Hepatocyte (in vitro differentiated cells): ENCODE measurements at places on chromosomes 12 and 14. TPM values are rescaled to one million over a fixed set of nuclear protein-coding genes. Genes with fewer than 3 reads are reported as not detected.

DNA sequence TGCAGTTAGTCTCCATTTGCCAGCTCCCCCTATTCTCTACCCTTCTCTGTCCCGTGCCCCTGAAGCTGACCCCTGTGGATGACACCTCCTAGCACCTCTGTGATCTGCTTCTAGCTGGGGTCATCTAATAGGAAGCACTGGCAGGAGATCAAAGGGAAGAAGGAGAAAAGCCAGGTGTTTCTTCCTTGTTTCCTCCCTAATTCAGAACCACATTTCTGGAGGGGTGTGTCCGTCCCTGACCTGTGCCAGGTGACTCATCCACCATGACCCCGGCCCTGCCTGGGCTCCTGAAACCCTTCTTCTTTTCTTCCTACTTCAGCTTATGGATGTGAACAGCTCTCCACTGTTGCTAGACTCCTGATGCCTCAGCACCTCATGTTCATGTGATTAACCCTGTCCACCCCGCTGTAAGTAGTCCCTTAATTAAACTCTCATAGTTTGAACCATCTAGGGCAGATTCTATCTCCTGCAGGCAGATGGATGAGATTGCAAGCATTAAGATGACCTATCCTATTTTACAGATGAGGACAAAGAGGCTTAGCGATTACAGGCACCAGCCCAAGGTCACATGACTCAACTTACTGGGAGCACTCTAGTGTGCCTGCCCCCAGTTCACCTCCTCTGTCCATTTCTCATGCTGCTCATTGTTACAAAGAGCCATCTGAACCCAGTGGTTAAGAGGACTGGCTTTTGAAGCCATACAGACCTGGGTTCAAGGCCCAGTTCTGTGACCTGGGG is 770.5 kb downstream of the MED13L start:
- DNase-seq, result no peak
- H3K27ac ChIP-seq, result no peak overlapping the region
- no peak overlapping the region for H3K4me3 ChIP-seq
- no peaks in the 10 kb centered on the region for H3K4me1 ChIP-seq
- no peaks in the 10 kb centered on the region for H3K27me3 ChIP-seq

Gene SSPN
- 4.1 and 12.5 TPM in 2 replicates for total RNA-seq

DNA sequence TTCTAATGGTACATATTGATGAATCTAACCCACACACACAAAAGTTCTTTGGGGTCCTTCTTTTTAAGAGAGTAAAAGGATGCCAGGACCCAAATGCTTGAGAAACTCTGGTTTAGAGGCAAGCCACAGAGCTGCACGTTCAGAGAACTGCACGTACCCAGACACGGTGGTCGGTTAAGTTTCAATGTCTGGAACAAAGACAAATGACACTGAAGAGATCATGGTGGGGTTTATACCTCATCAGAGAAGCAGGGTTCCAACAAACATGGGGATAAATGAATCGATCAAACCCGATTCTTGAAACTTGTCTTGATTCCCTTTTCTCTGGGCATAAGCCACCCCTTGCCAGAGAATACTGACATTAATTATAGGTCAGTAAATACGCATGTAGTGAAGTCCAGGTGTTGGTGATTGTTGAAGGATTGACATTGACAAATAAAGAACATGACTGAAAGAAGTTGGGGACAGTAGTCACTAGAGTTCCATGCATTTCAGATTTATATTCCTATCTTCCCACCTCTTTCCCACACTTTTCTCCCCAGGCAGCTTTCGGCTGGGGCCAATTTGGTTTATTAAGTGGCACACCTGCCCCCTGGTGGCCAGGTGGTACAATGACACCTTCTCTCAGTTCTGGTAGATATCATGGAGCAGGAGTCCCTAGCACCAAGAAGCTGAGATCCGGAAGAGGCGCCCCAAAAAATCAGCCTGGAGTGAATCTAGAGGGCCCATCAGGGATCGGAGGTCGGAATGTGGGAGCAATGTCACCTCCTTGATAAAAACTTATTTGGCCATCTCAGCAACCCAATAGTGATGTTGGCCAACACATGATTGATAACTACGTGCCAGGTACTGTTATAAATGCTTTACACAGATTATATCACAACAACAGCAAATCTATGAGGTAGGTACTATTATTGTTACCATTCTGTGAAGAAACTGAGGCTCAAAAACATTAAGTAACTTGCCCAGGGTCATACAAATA is 17.8 kb upstream of the HDAC7 start:
- H3K36me3 ChIP-seq, result no peaks in the 10 kb centered on the region
- H3K4me1 ChIP-seq, result peaks cover 7% of the 10 kb centered on the region
- H3K27ac ChIP-seq, result no peak overlapping the region
- peaks cover 3% of the 10 kb centered on the region for H3K27me3 ChIP-seq
- DNase-seq, result peak; percentile 87
- H3K4me3 ChIP-seq, result no peak overlapping the region

Gene KLHDC2
- 114 and 118 TPM in 2 replicates for total RNA-seq

Gene LYZ
- 282 and 304 TPM in 2 replicates for total RNA-seq

GRCh38 chr14:28785096-28785952 is 18.7 kb downstream of the FOXG1 start:
- peak overlapping the region; percentile 36 for H3K4me3 ChIP-seq
- no peak overlapping the region for H3K27ac ChIP-seq
- peaks cover 10% of the 10 kb centered on the region for H3K4me1 ChIP-seq
- DNase-seq, result peak; percentile 32
- no peaks in the 10 kb centered on the region for H3K36me3 ChIP-seq

- no peak overlapping the region for H3K27ac ChIP-seq
- no peaks in the 10 kb centered on the region for H3K4me1 ChIP-seq
- DNase-seq, result no peak
- no peaks in the 10 kb centered on the region for H3K36me3 ChIP-seq
- no peak overlapping the region for H3K4me3 ChIP-seq
Measured at GRCh38 chr14:92635896-92636295, 112.5 kb downstream of the LGMN start.

GRCh38 chr12:6529291-6529737 is 5.0 kb upstream of the GAPDH start:
- H3K4me3 ChIP-seq, result no peak overlapping the region
- H3K27me3 ChIP-seq, result no peaks in the 10 kb centered on the region
- no peak for DNase-seq
- peaks cover 19% of the 10 kb centered on the region for H3K4me1 ChIP-seq

DNA sequence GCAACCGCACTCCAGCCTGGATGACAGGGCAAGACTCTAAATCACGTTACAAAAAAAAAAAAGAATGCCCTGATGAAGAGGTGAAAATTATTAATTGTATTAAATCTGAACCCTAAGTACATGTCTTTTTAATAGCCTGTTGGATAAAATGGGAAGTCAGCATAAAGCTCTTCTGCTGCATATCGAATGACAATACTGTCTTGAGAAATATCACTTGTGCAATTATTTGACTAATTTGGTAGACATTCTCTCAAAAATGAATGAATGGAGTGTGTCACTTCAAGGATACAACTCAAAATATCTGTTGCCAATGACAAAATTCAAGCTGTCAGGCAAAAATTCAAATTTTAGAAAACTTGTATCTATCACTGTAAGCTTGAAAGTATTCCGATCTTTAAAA is 38.9 kb downstream of the DNAI7 start:
- no peak overlapping the region for H3K4me3 ChIP-seq
- no peak for DNase-seq
- no peaks in the 10 kb centered on the region for H3K27me3 ChIP-seq
- no peak overlapping the region for H3K27ac ChIP-seq

Gene SLC5A8
- total RNA-seq, result not detected in 2 replicates

Gene KRT72
- not detected in 2 replicates for total RNA-seq

- peaks cover 10% of the 10 kb centered on the region for H3K4me1 ChIP-seq
- H3K27ac ChIP-seq, result no peak overlapping the region
- H3K27me3 ChIP-seq, result no peaks in the 10 kb centered on the region
Measured at GRCh38 chr12:42698213-42698612, 108.7 kb upstream of the PRICKLE1 start.

Gene AKAP5
- total RNA-seq, result 7.8 and 9.4 TPM in 2 replicates

GRCh38 chr14:70807898-70808415 is 1.4 kb downstream of the MAP3K9 start:
- no peaks in the 10 kb centered on the region for H3K36me3 ChIP-seq
- DNase-seq, result peak; percentile 57
- peak overlapping the region; percentile 94 for H3K27ac ChIP-seq
- no peaks in the 10 kb centered on the region for H3K27me3 ChIP-seq
- H3K4me3 ChIP-seq, result peak overlapping the region; percentile 83

- H3K4me1 ChIP-seq, result no peaks in the 10 kb centered on the region
- H3K36me3 ChIP-seq, result no peaks in the 10 kb centered on the region
- H3K27me3 ChIP-seq, result no peaks in the 10 kb centered on the region
- no peak for DNase-seq
- H3K27ac ChIP-seq, result no peak overlapping the region
- no peak overlapping the region for H3K4me3 ChIP-seq
Measured at GRCh38 chr12:18443768-18444437, 182.6 kb downstream of the PIK3C2G start.

DNA sequence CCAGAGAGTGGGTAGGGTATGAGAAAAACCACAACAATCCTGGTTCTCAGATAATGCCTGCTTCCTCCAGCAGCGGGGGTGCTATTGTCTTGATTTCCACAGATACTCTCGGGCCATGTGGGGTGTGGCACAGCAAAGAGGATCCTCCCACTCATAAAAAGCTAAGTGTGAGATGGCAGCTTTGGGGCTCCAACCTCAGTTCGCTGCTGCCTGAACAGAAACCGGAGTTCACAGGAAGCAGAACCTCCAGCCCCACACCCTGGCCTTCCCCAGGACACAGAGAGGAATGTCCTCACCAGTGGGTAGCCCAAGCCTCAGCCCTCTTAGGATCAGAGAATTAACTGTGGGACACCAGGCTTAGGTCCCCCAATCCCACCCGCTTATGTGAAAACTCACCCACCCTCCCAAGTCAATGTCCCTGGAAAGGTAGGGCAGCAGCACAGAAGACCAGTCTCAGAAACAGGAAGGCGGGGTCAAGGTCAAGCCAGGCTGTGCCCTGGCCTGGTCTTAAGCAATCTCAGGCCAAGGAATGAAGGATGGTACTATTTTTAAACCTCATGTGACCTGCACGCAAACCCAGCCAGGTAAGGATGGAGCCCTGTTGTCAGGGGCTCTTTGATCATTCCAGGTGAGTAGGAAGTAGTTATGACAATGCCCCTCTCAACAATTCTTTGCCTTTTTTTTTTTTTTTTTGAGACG is 9.0 kb downstream of the KCTD10 start:
- H3K36me3 ChIP-seq, result no peaks in the 10 kb centered on the region
- H3K4me3 ChIP-seq, result no peak overlapping the region
- no peak for DNase-seq
- peaks cover 10% of the 10 kb centered on the region for H3K4me1 ChIP-seq
- no peak overlapping the region for H3K27ac ChIP-seq

GRCh38 chr14:105099778-105100177 is 34.5 kb upstream of the GPR132 start:
- H3K36me3 ChIP-seq, result no peaks in the 10 kb centered on the region
- no peak overlapping the region for H3K4me3 ChIP-seq
- no peaks in the 10 kb centered on the region for H3K4me1 ChIP-seq
- no peak overlapping the region for H3K27ac ChIP-seq

Gene PMCH
- total RNA-seq, result 1.3 TPM in 1 of 2 replicates, not detected in the other

DNA sequence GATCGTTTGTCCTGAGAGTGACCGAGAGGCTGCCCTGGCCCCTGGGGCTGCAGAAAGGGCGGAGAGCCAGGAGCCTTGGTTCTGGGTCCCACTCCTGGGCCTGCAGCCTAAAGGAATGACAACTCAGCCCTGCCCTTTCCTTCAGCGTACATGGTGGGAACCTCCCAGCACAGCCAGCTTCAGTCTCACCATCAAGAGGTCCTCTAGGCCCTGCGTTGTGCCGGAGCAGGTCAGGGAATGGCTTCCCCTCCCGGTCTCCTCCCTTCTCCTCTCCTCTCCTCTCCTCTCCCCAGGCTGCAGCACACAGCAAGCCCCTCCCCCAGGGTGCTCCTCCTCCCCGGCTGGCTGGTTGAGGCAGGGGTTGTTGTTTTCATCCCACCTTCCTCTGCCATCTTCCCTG is 44.6 kb upstream of the TUNAR start:
- DNase-seq, result no peak
- H3K27ac ChIP-seq, result no peak overlapping the region
- H3K4me1 ChIP-seq, result no peaks in the 10 kb centered on the region
- H3K27me3 ChIP-seq, result no peaks in the 10 kb centered on the region
- no peak overlapping the region for H3K4me3 ChIP-seq

Gene CCDC38
- total RNA-seq, result 0.48 TPM in 1 of 2 replicates, not detected in the other
